ENCODE measurements at places on chromosomes 2 and 18. TPM values are rescaled to one million over a fixed set of nuclear protein-coding genes. Genes with fewer than 3 reads are reported as not detected.

ACMSD gene
- total RNA-seq, result not detected

KCNK3 gene
- total RNA-seq, result 47.5 TPM

PRKAG3 gene
- total RNA-seq, result not detected

CD207 gene
- not detected for total RNA-seq

GRCh38 chr18:832085-832681 is 20.1 kb upstream of the YES1 start:
- DNase-seq, result no peak

- no peak for DNase-seq
Measured at GRCh38 chr2:176024083-176024482, 22.0 kb upstream of the LNPK start.

- DNase-seq, result no peak
Measured at GRCh38 chr2:161146209-161146775, 13.9 kb upstream of the TANK start.

DNA sequence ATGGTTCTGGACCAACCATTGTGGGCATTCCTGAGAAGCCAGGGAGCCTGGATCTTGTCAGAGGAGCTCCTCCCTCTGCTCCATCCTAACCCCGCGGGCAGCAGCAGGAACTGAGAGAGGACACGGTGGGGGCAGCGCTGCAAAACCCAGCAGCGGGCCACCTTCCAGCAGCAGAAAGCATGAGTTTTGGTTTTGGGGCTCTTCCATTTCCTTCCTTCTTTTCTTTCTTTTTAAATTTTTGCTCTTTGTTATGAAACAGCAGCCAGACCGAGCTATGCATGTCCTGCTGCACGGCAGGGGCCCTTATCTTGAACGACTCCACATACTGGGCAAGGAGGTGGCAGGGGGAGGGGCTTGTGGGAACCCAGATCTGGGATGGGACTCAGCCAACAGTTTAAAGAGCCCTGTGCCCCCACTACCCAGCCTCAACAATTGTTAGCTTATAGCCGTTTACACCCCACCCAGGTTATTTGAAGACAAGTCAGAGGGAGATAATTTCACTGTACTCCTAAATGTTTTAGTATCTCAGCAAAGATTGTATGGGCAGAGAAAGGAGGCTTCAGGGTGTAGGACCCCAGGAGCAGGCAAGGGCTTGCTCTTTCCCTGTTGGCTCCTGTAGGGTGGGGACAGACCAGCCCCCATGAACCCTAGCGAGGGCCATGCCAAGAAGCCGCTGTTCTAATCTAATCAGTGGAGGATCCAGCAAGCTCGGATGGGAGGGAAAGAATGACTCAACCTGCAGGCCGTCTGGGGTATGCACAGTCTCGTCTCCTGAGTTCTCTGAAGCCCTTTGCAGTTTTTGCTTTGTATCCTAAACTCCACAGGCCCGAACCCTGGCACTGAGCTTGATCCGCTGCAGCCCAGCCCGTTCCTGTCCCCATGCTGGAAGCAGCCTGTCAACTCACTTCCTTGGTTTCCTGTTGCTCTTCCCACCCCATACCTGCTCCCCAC is 75.3 kb downstream of the LRRFIP1 start:
- no peak for DNase-seq

GRCh38 chr2:162746310-162746709 is 92.3 kb downstream of the KCNH7 start:
- DNase-seq, result no peak

DNA sequence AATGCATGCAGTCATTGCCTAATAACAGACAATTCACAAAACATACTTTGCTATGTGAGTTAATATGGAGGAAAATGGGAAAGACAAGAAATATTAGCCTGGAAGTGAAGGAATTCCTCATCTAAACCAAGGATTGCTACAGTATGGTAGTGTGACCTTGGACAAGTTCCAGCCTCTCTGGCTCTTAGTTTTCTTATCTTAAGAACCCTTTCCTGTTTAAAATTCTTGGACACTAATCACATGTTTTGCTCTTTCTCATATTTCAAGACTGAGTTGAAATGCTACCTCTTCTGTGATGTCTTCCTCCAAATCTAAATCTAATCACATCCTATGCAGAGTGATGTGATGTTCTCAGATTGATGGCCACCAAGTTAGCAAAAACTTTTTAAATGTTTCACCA is 20.8 kb upstream of the ADAM23 start:
- DNase-seq, result no peak
